ENCODE measurements at places on chromosomes 2 and 18.

- no peak for DNase-seq
These were observed 12.5 kb upstream of the CABYR start for GRCh38 chr18:24126155-24126961.

DNA sequence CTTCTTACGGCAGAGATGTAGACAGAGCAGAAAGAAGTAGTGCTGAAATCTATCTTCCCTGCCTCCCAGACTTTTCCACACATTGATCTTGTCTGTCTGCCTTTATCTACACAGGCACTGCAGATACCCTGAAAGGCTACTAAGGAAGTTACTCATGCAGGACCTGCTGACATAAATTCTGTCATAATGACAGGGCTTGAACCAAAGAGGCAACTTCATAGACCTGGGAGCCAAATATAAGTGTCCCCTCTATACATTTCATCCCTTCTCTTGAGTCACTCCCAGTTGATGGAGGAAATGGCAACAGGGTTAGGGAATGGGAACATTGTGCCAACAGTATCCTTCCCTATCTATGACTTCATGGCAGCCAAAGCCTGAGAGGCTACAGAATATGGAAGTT is 157.5 kb downstream of the TNS1 start:
- DNase-seq = no peak

- DNase-seq = no peak
These were observed 193.5 kb upstream of the SMAD2 start for GRCh38 chr18:48123941-48124340.

DNA sequence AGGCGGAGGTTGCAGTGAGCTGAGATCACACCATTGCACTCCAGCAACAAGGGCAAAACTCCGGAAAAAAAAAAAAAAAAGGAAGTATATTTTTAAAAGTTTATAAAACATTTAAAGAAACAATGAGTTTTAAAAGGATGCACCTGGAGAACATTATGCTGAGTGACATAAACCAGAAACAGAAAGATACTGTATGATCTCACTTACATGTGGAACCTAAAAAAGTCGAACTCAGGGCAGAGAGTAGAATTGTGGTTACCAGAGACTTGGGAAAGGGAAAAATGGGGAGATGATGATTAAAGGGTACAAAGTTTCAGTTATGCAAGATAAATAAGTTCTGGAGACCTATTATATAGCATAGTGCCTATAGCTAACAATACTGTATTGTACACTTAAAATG is 52.8 kb upstream of the RTN4 start:
- DNase-seq = no peak

GRCh38 chr18:56391931-56392590 is 246.3 kb downstream of the TXNL1 start:
- DNase-seq = no peak

GRCh38 chr2:133146893-133147292 is 421.4 kb downstream of the NCKAP5 start:
- no peak for DNase-seq

GRCh38 chr2:2572393-2573204 is 241.5 kb upstream of the MYT1L start:
- DNase-seq = no peak

- DNase-seq = no peak
These were observed 59.6 kb downstream of the LDLRAD4 start for GRCh38 chr18:13278062-13278630.

DNA sequence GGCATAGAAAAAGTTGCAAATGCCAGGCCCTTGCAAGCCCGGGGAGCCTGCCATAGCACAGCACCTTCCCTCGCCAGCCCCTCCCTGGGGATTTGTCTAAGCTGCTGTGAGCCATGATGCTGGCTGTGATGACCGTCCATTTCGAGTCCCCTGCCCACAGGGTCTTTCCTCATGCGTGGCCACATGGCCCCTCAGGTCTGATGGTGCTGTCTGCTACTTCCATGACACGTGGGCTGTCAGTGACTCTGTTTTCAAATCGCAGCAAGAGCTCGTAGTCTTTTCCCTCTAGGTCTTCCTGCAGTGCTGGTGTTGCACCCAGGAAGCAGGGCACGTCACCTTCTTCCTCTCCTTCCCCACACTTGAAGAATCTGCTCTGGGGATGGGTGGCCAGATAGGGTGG is 15.5 kb upstream of the GNAL start:
- DNase-seq = no peak

GRCh38 chr18:7548721-7549120 is 18.4 kb upstream of the PTPRM start:
- DNase-seq = no peak

- DNase-seq = peak; percentile 86
These were observed 568.4 kb downstream of the TNS1 start for GRCh38 chr2:217434180-217434975.

GRCh38 chr2:125837128-125837527 is 818.8 kb upstream of the GYPC start:
- DNase-seq = no peak

- DNase-seq = no peak
These were observed 366.6 kb upstream of the MC4R start for GRCh38 chr18:60739212-60739611.

DNA sequence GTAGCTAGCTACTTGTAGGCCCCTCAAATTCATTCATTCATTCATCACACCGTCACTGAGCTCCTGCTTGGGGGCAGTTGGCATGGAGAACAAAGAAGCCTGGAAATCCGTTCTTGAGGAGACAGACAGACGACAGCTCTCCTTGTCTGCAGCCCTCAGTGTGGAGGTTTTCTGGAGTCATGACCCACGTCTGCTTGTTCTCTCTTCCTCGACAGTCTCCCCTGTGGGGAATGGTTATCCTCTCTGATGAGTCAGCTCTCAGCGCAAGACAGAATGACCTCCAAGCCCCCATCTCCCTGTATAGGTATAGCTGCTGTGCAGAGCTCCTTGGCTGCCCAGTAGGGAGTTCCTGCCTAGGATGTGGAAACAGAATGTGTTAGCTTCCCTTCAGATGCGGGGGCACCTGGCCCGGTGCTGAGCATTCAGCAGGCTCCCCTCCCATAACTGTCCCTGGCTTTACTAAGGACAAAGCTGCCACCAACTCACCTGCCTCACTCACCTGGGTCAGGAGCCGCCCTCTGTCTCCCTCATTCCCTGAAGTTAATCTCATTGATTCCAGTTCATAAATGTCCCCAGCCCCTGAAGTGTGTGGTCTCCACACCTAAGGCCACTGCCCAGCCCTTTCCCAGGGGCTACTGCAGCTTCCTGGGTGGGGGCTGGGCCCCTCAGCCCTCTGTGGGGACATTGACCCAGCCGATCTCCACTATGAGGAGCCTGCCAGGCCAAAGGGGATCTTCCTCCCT is 124.7 kb downstream of the ACKR3 start:
- DNase-seq = no peak

DNA sequence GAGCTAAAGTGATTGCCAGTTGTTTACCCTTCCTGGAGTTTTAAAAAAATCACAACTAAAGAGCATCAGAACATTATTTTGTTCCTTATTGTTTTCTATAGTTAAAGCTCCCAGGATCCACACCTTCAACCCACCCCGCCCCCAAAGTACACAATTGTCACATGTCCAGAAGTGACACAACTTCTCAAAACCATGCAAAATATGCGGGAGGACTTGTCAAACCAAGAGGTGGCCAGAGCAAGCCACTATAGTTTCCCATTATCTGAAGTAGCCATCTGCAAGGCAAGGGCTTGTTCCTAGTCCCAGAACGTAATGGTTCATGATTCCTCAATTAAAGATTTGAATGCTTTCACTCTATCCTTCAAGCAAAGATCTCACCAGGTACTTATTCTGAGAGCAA is 9.9 kb upstream of the INO80C start:
- no peak for DNase-seq

DNA sequence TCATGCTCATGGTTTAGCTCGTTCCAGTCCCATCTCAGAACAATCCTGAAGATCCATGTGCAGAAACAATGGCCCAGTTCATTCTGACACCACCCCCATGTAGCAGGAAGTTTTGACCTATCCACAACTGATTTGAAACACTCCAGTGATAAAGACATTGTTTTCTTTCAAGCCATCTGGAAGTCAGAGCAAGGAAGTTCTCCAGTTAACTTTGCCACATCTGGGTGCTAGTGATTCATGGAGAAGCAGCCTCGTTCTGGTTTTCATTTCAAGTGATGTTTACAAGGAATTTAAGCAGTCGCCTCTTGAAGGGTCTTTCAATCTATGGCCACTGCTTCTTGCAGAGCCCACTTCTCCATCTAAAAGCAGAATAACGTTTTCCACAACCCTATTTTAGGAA is 36.6 kb upstream of the TWIST2 start:
- no peak for DNase-seq

DNA sequence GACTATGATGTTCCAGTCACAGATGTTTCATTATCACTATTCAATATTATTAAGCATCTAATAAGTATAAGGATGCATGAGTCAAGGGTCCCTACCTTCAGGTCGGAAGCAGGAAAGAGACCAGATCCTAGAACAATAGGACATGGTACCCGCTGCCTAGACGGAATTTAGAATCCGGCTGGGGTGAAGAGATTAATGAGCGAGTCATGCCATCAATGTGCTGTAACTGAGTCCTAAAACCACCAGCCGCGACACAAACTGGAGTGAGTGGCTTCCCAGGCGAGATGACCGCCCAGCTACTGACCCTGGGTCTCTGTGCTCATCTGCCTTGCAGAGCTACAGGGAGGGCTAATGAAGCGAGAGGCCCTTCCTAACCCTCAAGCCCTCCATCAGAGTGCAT is 73.6 kb downstream of the DNMT3A start:
- DNase-seq = no peak

- DNase-seq = no peak
These were observed 26.5 kb downstream of the ACVR1 start for GRCh38 chr2:157849591-157849990.

DNA sequence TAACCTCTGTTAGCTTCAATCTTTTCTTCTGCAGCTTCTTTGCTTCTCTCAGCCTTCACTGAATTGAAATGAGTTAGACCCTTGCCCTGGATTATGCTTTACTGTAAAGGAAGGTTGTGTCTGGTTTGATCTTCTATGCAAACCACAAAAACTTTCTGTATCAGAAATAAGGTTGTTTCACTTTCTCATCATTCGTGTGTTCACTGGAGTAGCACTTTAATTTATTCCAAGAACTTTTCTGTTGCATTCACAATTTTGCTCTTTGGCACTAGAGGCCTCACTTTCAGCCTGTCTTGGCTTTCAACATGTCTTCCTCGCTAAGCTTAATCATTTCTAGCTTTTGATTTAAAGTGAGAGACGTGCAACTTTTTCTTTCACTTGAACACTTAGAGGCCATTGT is 365.3 kb downstream of the TDRD15 start:
- no peak for DNase-seq

GRCh38 chr18:25284281-25284680 is 67.7 kb downstream of the ZNF521 start:
- DNase-seq = no peak

DNA sequence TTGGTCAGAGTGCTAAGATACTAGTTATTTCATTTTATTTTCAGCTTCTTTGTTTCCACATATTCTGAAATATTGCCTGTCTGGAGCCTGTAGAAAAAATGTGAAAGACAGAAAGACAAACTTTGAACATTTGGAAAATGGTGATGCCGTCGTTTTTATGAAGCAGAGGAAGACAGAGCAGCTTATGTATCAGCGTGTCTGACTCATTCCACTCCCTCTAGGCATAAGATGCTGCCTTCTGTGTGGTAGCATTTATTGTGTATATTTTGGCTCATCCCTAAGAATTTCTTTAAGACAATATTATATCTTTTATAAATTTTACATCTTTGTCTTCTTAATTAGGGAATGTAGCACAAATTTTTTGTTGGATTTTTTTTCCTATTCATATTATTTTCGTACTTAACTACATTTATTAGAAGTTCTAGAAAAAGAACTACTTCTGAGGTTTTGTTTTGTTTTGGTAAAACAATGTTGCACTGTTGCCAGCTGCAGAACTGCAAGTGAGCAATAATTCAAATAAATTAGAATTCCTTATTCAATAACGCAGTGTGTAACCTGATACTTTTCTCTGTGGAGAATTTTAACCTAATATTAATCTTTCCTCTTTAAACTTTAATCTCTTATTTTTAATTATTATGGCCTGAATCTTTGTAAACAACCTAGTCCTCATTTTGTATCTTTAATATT is 300.4 kb downstream of the ZNF407 start:
- DNase-seq = no peak

DNA sequence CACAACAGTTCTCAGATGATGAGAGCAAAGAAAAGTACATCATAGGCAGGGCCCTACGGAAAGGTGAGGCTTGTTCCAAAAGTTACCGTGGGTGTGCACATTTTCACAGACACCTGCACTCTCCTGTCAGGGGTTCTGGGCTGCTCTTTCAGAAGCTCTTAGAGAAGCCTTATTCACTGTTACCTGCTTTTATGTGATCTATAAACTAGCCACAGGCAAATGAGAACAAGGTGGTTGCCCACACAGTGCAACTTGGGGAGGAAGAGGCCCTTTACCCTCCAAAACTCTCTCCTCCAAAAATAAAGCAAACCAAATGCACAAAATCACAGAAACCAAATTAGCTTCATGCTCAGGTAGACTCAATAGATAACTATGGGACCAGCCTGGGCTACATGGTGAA is 11.1 kb upstream of the CUL3 start:
- no peak for DNase-seq

GRCh38 chr18:26468931-26469340 is 79.4 kb downstream of the KCTD1 start:
- no peak for DNase-seq

GRCh38 chr18:23217781-23218180 is 82.5 kb downstream of the CABLES1 start:
- no peak for DNase-seq

DNA sequence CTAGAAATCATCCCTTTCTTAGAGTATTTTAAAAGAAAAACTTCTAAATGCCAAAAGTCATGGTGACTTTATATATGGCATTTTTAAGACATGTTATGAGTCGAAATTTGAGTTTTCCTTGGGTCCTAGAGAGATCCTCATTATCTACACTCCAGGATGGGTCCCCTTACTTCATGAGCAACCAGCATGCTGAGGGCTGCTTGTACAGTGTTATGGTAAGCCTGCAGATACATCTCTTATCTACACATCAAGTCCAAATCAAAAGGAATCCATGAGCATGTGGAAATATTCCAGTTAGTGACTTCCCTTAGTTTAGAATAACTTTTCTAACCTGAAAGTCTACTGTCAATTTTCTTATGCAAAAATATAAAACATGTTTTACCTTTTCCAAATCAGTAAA is 58.7 kb downstream of the SLC66A3 start:
- no peak for DNase-seq

DNA sequence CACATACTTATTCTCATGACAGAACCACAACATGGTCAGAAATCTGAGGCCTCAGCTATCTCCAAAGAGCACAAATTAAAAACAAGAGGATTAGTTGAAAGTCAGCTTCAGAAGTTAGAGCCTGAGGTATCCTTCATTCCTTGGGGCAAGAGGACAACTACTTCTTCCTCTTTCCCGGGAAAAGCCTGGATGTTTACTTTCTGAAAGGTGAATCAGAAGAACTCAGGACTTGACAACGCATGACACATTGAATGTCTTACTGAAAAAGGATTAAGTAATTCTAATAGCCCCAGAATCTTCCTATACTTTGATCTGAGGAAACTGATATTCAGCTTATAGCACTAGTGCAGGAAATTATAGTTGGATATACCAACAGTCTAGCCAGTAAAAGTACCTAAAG is 573.2 kb downstream of the METTL4 start:
- DNase-seq = no peak

All from left ventricle myocardium inferior (tissue), 1 donor.